ENCODE measurements at places on chromosomes 6 and 20.
A peak's percentile ranks its signal among the peaks of the same experiment; 100 is the strongest.

DNA sequence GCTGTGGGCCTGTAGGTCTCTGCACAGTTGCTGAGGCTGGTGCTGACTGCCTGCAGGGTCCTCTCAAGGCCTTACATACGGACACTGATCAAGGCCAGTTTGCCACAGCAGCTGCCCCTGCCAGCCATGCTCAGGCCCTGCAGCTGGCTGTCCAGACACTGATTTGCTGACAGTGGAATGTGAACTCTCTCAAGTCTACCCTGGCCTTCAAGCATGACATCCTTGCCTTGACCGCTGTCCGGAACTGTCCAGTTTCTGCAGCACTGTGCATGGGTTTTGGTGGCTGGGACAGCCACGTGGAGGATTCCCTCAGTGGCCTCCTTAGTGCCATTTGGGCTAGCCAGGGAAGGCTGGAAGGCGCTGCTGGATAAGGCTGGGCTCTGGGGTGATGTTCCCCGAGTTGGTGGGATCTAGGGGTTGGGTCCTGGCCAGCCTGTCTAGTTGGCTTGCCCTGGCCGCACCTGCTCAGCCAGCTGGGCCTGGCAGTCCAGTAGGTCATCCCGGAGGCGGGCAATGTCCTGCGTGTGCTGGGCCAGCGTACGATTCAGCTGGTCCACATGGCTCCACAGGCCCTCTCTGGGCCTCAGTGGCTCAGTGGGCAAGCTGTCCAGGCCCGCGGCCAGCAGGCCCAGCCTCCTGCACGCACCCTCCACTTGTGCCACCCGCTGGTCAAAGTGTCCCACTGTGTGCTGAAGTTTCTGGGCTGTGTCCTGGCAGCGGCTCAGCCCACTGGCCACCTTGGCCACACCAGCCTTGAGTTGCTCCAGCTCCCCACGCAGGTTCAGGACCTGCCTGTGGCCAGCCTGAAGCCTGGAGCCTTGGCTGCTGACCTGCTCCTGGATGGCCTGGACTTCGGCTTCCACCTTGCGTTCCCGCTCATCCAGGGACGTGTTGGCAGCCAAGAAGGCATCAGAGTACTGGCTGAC lies 5.5 kb downstream of the EMILIN3 start:
- no peak for DNase-seq

GRCh38 chr6:101011186-101011585 lies 130.1 kb upstream of the ASCC3 start:
- peak; percentile 17 for DNase-seq

GRCh38 chr6:158517581-158517980 lies 42.3 kb upstream of the TMEM181 start:
- no peak for DNase-seq

DNA sequence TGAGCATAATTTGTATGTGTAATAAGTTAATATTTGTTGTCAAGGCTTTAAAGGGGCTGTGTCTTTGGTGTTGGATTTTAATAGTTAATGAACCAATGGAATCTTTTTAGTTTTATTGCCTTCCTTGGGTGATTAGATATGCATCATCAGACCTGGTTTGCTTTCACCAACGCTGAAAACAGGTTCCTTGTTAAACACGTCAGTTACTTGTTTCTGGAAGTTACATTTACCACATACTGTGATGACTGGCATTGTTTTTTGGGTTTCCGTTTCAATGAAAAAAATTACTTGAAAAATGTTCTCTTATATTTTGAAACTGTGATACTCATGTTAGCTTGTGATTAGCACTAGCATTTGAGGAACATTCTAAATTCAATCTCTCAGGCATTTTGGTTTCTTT lies 58.6 kb upstream of the RNF144B start:
- no peak for DNase-seq

- DNase-seq, result no peak
Measured at GRCh38 chr6:88177961-88178464, 11.9 kb upstream of the CNR1 start.

DNA sequence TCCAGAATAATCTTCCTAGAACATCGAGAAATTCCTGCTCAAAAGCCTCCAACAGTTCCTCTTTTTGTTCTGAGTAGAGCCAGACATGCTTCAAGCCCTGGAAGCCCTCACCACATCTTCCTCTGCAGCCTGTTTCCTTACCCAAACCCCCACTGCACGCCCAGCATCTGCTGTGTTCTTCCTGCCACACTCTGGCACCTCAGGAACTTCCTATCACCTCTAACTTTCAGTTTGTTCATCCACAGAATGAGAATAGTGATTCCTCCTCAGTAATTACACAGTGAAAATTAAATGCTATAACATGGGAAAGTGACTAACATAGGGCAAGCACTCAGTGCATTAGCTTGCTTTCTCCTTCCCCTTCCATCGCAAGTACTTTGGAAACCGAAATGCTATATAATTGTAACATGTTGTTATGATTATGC lies 26.3 kb downstream of the C6orf89 start:
- peak; percentile 31 for DNase-seq

- DNase-seq, result no peak
Measured at GRCh38 chr6:76677017-76677416, 604.6 kb upstream of the IMPG1 start.

GRCh38 chr6:16473908-16474771 lies 235.8 kb downstream of the GMPR start:
- DNase-seq, result peak; percentile 51

- DNase-seq, result no peak
Measured at GRCh38 chr6:81086991-81087390, 665.5 kb downstream of the TENT5A start.

DNA sequence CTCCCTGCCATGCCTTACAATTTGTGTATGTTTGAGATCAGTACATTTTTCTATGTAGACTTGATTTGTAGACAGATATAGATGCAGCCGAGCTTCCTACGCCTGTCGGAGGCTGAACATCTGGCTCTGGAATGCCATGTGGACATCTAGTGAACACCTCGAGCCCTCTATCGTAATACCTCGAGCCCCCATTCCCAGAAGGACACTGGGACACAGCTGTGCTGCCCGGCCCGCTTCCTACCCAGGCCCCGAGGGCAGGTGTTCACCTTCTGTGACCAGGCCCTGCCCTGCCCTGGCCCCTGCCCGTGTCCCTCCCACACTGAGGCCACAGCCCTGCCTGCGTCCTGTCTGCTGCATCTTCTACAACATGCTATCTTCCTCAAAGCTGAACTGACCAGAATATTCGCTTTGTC lies 12.9 kb downstream of the RPS6KA2 start:
- no peak for DNase-seq

DNA sequence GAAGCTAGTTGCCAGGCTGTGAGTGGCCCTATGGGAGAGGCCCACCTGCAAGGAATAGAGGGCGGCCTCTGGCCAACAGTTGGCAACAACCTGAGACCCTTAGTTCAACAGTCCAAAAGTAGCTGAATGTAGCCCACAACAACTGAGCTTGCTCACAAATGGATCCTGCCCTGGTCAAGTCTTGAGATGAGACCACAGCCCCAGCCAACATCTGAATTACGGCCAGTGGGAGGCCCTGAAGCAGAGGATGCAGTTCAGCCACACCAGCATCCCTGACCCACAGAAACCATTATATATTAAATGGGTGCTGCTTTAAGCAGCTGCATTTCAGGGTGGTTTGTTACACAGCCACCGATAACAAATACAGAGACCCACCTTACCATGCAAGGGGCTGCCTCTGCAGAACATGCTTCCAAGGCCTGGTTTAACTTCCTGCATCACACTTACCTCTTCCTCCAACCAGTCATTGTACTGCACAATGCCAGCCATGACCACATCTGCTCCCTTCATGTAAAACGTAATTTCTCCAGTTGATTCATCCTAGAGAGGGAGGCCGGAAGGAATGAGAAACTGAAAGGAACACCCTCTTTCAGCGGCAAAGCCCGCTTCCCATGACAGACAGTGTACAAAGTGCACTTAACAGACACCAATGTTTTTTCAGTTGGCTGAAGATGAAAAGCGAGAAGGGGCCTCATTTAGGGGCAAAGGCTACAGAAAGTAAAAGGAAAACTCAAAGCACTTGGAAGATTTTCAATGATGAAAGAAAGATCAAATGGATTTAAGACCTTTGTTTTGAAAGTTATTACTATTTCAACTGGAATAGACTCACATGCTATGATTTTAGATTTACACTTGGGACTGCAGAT lies 86.2 kb upstream of the NFATC2 start:
- DNase-seq, result no peak

GRCh38 chr20:14845199-14846160 lies 508.1 kb upstream of the FLRT3 start:
- no peak for DNase-seq

GRCh38 chr20:44087857-44088120 lies 99.2 kb downstream of the JPH2 start:
- DNase-seq, result no peak

Data from CD4-positive, alpha-beta T cell treated with Interleukin-15 for 4 hours (primary cell).